ENCODE measurements at places on chromosomes 6 and 20. TPM values are rescaled to one million over a fixed set of nuclear protein-coding genes. Genes with fewer than 3 reads are reported as not detected.

Gene STK35
- total RNA-seq, result 10.8 TPM

- DNase-seq, result no peak
Observed at GRCh38 chr6:63094947-63095346, 116.3 kb upstream of the FKBP1C start.

GRCh38 chr6:1930356-1930755 is 315.0 kb downstream of the GMDS start:
- no peak for DNase-seq

DNA sequence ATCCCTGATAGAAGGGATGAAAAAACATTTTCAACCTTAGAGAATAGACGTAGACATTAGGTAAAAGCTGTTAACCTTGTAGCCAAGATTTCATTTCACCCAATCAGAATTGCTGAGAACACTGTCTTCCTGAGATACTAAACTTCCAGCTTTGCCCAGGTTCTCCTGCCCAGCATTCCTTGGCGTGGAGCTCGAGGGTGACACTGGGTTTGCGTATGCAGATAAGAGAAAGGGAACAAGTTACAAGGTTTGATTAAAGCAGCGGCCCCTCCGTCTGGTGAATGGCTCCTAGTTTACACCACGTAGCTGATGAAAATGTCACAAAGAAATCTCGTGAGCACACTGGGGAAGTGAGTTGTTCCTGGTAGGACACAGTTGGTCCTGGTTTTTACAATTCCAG is 247.8 kb downstream of the FARS2 start:
- no peak for DNase-seq

GRCh38 chr6:4611429-4612129 is 164.6 kb upstream of the CDYL start:
- no peak for DNase-seq

Gene SLC29A1
- total RNA-seq, result 244 TPM

Gene CRISP2
- not detected for total RNA-seq

- DNase-seq, result peak; percentile 76
Observed at GRCh38 chr6:48116699-48117645, 6.0 kb upstream of the PTCHD4 start.

DNA sequence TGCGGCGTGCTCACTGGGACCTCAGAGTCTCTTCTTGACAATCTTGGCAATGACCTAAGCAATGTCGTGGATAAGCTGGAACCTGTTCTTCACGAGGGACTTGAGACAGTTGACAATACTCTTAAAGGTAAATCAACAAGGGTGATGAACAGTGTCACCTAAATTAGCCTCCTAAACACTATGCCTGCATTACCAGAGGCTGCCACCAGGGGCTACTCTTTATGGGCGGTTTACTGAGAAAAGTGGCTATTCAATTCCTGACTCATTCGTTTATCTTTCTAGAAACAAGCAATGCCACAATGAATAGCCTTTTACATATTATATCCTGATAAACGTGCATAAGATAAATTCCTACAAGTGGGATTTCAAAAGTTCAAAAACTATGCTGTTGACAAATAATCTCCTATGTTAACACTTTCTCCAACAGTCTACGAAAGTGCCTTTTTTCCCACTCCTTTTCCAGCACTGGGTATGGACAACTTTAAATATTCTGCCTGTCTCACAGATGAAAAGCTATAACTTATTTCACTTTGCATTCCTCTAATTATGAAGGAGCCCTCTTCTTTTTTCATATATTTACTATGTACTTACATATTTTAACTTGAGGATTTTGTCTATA is 1.3 kb downstream of the BPIFA2 start:
- no peak for DNase-seq

Gene TRAPPC3L
- 0.35 TPM for total RNA-seq

DNA sequence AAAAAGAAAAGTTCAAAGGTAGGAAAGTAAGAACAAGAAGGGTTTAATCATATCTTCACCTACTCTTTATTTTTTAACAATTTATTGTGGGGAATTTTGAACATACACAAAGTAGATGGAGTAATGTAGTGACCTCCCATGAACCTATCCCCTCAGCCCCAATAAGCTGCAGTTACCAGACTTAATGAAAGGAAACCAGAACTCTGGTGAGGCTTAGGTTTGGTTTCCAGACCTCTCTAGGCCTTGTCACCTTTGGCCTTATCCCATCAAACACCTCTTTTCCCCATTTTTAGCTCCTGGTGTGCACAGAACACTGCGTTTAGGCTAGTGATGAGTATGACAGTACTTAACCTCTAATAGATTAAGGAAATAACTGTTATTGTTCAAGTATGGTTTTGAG is 42.0 kb downstream of the CBFA2T2 start:
- DNase-seq, result no peak

Gene OOEP
- total RNA-seq, result not detected

DNA sequence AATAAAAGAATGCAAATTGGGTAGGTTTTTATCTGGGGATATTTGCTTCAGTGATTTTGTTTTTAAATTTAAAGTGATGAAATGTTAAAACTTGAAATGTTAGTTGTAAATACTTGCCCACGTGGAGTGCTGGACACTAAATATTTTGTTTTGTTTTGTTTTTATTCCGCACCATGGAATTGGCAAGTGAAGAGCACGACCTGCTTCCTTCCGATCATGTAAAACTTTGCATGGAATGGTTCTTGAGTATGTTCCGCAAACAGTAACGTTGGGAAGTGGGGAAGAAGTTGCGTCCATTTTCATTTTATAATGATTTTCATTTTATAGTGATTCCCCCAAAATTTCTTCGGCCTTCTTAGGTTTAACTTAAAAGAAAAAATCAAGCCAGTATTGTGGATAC is 765 bp downstream of the IRAK1BP1 start:
- DNase-seq, result no peak

- DNase-seq, result peak; percentile 87
Observed at GRCh38 chr6:35496841-35497570, at the start of gene TEAD3. Gene TEAD3, minus strand, starts transcription at chr6:35497079.

DNA sequence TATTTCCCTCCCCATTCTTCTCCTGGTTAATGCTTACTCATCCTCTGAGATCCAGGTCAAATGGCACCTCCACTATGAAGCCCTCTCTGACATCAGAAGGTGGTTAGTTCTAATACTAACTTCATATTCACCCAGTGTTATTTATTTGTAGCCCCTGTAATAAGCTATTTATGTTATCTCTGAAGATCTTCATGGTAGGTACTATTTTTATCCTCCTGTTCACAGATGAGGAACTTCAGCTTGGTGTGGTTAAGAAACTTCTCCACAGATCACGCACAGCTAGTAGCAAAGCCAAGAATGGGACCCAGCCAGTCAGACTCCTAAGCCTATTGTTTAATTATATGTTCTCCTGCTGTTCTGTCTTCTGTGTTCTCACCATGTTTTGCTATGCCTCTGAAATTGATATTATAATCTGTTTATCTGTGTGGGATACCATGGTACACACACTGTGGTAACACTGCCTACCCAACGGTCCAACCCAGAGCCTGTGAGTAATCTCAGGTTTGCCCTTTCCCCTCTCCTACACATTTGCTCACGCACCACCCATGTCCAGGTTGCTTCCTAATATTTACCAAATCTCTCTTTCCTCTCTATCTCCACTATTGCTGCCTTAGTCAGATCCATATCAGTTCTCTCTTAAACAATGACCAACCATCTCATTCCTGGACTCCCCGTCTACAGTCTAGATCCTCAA is 98.4 kb downstream of the IPCEF1 start:
- peak; percentile 80 for DNase-seq

DNA sequence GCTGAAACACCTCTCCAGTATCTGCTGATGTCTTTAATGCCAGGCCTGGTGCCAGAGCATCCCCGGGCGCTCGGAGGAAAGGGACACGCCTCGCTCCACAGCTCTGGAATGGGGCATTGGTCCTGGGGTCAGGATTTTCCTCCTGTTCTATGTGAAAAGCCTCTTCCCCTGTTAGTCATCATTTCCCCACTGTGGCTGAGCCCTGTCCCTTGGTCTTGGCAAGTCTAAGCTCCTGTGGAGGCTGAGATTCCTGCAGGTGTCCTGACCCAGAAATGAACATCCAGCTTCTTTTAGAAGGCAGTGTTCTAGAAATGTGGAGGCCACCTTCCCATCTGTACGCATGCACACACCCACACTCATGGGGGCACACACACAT is 19.4 kb downstream of the SYNDIG1 start:
- no peak for DNase-seq

- peak; percentile 79 for DNase-seq
Observed at GRCh38 chr6:33298773-33299236, at the start of gene RGL2. Gene RGL2, minus strand, starts transcription at chr6:33298942. Its CDS starts 332 bp downstream, at chr6:33298610.

DNA sequence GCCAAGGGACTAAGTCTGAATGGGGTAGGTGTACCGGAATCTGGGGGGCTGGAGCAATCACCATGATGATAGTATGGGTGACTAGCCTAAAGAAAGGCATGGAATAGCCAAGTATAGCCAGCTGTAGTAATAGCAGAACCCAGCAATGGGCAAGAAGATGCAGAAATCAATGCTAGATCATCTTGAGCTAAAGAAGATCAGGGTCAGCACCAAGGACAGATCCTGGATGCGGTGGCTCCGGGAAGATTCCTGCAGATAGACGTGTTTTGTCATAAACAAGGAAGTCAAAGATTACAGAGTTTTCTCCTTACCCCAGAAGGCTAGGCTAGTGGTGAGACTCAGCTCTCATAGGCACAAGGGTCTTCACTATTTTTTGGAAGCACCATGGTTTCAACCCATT is 561.6 kb upstream of the CHD6 start:
- DNase-seq, result no peak

Gene IBTK
- total RNA-seq, result 64.7 TPM

DNA sequence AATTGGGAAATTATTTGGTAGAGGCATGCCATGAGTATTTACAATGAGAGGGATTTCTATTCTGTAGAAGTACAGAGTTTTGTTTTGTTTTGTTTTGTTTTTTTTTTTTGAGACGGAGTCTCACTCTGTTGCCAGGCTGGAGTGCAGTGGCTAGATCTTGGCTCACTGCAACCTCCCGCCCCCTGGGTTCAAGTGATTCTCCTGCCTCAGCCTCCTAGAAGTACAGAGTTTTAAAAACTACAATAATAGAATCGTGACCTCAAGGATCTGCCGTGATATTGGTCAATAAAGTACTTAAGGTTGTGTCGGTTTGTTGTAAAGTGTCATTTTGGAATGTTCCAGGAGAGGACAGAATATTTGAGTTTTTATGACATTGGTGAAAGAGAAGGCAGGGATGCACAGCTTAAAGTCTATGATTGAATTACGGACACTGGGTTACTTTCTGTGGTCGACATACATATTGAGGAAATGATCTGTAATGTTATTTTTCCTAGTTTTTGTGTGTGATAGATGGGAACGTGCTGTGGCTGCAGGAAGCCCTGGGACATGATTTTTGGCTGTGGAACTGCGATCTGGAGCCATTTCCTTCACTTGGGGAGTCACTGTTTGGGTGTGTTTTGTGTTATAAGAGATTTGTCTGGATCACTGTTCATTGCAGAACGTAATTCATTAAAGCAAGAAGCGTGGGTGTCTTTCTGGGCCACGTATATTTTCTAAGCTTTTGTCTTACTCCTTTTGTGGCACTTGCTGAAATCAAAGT is 59.6 kb downstream of the TIAM2 start:
- DNase-seq, result no peak

DNA sequence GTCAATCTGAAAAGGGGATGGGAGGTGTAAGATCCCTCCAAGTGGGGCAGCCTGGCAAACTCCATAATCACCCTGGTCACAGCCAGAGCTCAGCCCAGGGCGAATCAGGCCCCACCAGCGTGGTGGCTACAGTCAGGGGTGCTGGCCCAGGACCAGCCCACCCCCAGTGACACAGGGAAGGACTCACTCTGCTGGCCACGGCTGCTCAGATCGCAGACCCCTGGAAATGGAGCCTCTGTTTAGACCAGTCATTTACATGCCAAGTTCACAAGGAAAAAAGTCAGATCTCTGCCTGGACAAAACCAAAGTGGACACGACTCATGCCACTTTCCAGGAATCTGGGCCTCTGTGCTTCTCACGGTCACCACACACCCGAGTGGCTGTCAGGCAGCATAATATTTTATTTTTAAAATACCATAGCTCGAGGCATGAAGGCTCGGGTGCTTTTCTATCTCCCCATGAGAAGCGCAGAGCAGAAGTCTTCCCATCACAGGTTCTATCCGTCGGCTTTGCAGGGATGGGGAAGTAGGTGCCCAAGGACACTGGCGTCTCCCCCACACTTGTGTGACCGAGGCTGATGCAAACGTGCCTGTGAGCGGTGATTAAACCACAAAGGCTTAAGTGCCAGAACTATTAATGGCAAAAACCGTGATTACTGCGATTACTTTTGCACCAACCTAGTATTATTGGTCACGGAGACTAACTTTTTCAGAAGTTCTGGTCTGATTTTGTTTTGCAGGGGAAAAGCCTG is 13.0 kb downstream of the PXDC1 start:
- peak; percentile 78 for DNase-seq

GRCh38 chr6:106820412-106820852 is 154.1 kb downstream of the CD24 start:
- DNase-seq, result peak; percentile 49

Gene GPX5
- total RNA-seq, result not detected

DNA sequence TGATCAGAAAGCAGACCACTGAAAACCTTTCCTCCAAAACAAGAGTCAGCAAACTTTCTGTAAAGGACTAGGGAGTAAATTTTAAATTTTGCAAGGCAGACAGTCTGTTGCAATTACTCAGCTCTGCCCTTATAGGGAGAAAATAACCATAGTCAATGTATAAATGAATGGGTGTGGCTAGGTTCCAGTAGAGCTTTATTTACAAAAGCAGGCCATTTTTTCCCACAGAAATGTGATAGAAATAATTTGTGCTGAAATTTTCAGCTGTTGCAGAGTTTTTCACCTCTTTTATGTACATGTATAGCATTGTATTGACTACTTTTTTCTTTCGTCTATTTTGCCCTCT is 7.7 kb downstream of the AMD1 start:
- no peak for DNase-seq

- DNase-seq, result peak; percentile 83
Observed at GRCh38 chr6:100344761-100345160, 120.0 kb downstream of the SIM1 start.

Gene RSPH9
- not detected for total RNA-seq

GRCh38 chr6:106766201-106766600 is 136.8 kb downstream of the QRSL1 start:
- no peak for DNase-seq

- no peak for DNase-seq
Observed at GRCh38 chr6:42387336-42387735, 64.4 kb downstream of the TRERF1 start.

Gene NR2E1
- total RNA-seq, result not detected

- no peak for DNase-seq
Observed at GRCh38 chr20:29690274-29690673, 1567.2 kb upstream of the DEFB115 start.

Gene PIGT
- total RNA-seq, result 136 TPM

Data from myocyte (in vitro differentiated cells).